KG1 (cell line): ENCODE measurements at places on chromosomes 7 and 10.

- DNase-seq, result no peak
Measured at GRCh38 chr10:102696736-102697135, 17.5 kb downstream of the ARL3 start.

GRCh38 chr7:132508724-132509353, 67.4 kb downstream of the PLXNA4 start:
- no peak for DNase-seq

DNA sequence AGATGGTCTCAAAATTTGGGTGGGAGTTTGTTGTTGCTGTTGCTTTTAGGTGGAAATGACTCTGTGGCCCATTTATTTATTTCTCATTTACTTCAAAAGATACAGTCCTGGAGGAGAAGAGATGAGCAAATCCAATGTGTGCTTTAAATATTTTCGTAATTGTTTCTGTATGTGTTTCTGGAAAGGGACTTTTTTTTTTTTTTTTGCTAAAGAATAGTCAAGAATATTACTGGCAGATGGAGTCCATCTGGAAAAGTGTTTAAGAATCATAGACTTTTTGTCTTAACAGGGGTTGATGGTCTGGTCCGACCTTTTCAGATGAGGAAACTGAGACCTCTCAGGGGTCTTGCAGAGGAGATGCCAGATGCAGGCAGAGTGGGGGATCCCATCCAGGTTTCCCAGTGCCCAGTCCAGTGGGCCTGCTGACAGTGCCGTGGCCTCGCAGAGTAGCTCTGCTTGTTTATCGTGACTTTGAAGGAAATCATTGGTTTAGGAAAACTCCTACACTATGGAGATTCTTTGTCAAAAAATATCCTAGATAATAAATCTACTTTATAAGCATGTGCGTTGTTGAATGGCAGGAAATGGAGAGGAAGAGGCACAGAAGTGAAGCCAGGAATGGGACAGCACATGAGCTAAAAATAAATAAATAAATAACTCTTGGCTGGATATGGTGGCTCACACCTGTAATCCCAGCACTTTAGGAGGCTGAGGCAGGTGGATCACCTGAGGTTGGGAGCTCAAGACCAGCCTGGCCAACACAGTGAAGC, 164.3 kb upstream of the SVIL start:
- DNase-seq, result no peak

GRCh38 chr10:89134963-89135362, 72.2 kb downstream of the CH25H start:
- no peak for DNase-seq

DNA sequence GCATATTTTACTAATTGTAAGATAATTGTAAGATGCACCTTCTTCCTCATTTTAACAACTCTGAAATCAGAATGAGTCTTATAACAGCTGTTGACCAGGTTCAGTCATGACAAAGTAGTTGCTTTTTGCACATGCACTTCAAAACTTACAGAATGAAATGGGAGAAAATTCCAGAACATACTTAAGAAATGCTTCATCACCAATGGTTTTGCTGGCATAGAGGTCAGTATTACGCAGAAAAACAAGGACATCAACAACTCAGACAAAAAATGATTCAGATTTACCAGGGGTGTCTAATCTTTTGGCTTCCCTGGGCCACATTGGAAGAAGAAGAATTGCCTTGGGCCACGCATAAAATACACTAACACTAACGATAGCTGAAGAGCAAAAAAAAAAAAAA, 13.3 kb downstream of the COL28A1 start:
- no peak for DNase-seq

DNA sequence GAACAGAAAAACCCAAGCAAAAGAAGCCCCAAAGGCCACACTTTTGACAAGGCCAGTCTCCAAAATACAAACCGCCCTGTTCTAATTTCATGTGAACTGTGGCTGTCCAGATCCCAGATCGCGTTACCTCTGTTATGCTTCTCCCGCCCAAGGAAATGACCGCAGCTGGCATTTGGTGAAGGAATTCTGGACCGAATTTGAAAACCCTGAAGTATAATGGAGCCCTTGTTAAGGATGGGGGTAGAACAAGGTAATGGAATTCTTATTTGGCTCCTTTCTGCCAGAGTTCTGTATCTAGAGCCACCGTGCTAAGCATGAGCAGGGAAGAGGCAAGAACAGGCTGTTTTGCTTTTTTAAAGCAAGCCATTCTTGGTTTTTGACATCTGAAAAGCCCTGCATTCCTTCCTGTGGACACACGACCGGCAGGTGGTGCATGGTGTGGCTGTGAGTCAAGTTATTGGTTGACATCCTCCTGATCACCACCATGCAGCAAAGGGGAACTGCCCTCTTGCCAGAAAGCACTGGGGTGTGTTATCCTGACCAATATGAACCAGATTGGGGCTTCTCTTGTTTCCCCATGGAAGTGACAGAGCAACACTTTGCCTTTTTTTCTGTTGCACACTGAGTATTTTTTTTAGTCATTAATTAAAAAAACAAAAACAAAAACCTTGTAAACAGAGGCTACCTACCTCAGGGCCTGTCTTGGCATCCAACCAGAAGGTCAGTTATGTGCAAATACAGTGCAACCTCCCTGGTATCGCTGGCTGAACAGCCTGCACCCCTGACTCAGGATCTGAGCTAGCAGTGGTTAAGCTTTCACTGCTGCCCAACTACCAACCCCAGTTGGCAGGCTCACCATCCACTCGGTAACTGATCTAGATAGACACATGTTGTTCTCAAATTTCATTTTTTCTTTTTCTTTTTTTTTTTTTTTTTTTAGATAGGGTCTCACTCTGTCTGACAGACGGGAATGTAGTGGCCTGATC, 14.2 kb downstream of the UCMA start:
- no peak for DNase-seq

DNA sequence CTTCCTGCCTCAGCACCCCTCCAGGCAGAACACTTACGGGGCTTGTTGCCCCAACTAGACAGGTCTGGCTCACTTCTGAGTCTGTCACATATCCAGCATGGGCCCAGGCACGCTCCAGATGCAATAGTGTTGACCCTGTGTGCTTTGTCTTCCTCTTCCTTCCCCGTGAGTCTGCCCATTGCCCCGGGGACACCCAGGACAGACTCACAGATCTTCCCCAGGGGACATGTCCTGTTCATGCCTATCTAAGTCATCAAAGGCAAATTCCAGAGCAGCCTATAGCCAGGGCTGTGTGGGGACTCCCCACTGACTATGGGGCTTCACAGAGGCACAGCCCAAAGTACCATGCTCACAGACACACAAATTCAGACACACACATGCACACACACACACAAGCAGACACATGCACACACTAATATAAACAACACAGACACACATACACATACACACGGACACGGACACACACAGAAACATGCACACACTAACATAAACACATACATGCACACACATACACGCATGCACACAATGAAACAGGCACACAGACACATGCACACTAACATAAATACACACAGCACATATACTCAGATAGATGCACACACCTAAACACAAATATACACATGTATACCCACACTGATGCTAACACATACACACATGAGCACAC, 175.8 kb downstream of the KCNMA1 start:
- DNase-seq, result no peak

- DNase-seq, result no peak
Measured at GRCh38 chr7:130144312-130145171, 60.7 kb downstream of the TMEM209 start.

DNA sequence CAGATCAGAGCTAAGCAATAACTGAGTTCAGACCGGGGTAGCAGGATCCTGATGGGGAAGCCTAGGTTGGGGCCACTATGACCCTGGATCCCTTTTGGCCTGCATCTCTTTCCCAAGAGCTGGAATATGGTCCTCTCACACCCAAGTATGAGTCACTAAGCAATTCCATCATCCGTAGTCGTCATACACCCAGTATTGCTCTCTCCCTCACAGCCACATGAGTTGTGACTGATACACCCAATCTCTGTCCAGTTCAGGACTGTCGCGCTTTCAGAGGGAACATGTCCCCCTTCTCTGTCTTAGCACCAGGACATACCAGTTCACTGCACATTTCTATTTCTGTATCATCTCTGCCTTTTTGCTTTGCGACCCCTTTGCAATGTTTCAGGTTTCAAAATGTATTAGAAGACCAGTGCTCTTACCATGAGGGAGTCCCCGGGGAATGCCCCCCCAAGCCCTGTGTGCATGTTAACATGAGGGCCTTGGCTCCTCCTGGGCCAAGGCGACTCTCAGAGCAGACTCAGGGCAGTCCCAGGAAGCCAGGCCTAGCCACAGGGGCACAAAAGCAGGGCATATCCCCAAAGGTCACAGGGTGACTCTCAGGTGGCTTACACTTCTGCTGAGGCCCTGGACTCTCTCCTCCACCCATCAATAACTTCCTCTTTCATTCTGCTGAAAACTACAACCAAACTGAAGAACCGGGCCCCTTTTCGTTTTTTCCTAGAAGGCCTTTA, 75.3 kb upstream of the SAMD8 start:
- no peak for DNase-seq

DNA sequence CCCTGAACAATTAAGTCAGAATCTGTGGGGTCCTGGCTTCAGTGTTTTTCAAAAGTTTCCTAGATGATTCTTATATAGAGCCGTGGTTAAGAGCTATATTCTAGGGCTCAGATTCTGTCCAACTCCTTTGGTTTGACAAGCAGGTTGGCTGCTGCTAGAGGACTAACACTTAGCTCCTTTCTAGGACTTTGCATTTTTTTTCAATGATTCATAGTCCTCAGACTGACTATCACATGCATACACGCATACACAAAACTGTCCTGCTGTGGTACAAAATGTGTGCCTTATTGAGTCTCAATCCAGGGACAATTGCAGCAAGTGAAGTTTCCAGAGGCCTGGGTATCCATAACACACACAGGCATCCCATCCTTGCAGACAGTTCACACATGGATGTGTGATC, 392.0 kb downstream of the NRG3 start:
- no peak for DNase-seq

DNA sequence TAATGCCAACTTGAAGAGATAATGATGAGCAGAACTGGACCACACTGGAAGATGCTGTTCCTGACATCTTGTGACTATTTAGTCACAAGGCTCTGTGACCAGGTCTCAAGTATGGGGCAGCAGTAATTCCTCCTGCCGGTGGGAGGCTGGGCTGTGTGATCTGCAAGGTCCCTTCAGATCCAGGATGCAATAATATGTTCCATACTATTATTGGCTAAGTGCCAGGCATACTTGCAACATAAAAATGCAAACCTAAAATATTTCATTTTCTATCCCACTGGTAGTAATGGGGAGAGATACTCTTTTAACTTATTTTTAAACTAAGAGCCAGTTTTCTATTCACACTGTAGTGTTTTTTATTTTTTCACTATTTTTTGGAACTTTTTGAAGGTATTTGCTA, 171.5 kb downstream of the CYP26A1 start:
- DNase-seq, result no peak

DNA sequence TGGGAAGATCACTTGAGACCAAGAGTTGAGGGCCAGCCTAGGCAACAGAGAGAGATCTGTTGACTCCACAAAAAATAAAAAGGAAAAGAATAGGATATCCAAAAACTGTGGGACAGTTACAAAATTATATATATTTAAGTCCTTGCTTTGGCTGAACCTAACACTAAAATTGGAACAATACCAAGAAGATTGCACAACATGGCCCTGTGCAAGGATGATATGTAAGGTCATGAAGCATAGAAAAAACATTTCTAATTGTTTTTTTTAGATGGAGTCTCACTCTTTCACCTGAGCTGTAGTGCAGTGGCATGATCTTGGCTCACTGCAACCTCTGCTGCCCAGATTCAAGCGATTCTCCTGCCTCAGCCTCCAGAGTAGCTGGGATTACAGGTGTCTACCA, 139.0 kb downstream of the TPST1 start:
- no peak for DNase-seq

- DNase-seq, result no peak
Measured at GRCh38 chr10:60394446-60394845, 4.8 kb upstream of the ANK3 start.

- no peak for DNase-seq
Measured at GRCh38 chr10:130251766-130252165, 115.6 kb downstream of the GLRX3 start.

DNA sequence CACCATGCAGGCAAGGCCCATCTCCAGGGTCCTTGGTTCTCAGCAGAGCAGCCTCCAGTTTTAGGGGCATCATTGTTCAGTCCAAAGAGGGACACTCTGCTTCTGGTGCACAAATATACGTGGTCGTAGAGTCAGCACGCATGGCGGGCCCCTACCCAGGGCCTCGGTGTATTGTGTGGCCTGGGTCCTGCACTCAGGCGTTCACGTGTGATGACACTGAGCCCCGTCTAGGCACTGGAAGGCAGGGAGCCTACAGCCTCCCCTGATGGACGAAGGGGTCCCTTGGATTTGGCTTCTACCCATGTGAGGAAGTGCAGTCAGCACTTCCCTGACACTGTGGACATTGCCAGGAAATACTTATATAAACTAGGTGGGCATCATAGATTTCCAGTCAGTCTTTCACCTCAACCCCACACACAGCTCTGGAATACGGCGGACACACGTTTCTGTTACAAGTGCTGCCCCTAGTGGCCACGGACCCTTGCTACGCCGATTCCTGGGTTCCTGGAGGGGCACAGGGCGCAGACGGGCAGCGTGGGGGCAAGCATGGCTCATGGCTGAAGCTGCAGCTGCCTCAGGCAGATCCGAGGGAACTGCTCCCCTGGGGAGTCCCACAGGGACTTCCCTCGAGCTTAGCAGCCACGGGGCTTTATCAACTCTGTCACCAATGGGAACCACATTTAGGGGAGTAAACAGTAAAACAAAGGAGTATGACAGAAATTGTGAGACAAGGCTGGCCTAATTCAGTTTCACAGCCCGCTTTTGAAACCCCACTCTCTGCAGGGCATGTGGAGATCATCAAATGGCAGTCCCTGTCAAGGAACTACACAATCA, 25.4 kb downstream of the AIFM2 start:
- DNase-seq, result no peak

DNA sequence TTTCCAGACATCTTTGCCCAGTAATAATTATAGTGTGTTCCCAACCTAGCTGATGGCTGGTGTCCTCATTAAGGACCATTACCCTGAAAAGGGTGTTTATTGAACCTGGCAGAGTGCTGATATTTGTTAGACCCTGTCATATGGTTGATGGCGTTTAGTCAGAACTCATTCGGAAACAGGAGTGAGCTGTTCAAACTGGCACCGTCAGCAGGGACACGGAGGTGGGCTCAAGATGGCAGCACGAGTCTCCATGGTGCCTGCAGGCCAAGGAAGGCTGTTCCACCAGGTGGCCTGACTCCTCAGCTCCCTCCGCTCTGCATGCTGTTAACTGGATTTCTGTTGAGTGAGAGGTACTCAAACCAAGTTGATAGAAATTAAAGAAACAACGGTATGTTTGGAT, 589.1 kb upstream of the MGMT start:
- DNase-seq, result no peak

DNA sequence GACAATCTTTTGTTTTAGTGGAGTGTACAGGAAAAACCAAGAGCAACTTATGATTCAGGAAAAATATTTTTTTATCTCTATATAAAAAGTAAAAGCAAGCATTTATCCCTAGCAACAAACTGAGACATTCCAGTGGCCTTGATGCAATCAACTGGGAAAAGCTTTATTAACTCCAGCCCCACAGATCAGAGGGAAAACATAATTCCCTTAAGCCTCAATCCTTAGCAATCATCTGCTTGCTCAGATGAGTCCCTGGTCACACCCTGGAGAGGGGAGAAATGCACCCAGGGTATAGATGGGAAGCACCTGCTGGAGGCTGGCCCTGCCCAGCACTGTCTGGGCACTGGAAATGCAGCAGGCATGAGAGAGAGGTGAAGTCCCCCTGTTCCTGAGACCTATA, 636.6 kb downstream of the TNS3 start:
- no peak for DNase-seq
